ENCODE measurements at places on chromosomes 2 and 18.

- no peak for DNase-seq
These were observed 129.7 kb upstream of the CAPN13 start for GRCh38 chr2:30936977-30937376.

DNA sequence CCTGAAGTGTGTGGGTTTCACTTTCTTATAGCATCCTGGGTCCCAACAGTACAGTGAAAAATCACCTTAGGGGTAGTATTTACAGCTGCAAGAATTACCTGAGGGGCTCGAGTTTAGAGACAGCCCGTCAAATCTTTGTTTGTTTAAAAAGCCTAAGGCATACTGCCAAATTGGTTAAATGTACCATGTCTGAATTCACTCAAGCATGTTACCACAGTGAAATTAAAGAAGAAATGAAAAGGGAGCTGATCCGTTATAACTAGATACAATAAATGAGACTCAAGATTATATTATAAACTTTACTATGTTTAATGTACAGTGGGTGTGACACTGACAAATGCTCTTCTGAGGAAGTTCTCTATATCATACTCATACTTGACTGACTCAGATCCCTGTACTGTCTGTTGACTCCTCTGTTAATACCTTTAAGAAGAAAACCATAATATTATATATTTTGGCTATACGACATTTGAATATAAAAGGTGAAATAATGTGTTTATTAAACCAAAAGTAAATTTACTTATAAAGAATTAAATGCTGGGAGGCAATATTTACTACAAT lies 107.3 kb downstream of the TMEFF2 start:
- no peak for DNase-seq

DNA sequence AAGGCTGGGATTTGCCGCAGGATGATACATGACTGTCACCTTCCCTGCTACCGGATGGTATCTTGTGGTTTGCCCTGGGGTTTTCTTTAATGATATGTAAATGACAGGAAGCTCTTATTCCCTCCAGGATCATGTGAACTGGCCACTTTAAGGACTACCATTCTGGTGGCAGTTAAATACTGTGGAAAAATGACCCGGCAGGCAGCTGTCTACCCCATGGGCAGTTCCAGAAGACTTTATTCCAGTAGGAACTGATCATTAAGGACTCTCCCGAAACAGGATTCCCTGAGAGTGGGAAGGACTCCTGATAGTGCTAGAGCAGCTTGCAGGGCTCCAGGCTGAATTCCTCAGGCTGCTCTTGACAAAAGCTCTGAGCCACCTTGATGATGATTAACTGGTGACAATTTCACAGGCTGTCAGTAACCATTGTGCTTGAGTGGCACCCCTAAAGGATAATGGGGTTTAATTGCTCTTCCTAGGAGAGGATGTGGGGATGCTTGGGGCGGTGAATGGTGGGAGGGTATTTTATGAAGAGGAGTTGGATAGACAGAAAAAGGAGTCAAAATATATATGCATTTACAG lies 212.0 kb downstream of the CPS1 start:
- no peak for DNase-seq

- peak; percentile 14 for DNase-seq
These were observed 1.6 kb downstream of the TSHZ1 start for GRCh38 chr18:75211953-75212750.

DNA sequence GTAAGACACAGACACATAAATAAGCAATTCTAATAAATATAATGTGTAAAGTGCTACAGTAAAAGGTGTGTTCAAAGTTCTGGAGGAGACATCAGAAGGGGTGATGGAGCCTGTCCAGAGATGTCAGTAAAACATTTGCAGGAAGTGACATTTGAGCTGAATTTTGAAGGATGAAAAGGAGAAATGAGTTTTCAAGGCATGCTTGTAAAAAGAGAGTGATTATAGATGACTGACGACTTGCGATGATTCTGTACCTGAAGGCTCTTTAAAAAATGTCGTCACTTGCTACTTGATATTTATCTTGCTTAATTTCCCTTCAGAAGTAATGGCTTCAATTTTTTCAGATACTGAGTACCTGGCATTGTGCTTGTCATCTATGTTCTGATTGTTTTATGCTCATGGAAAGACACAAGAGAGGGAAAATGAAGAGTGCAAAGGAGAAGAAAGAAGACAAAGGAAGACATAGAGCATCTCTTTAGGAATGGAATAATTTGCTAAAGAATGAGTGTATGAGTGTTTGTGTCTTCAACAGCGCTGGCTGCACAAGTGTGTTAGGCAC lies 73.9 kb downstream of the PLA2R1 start:
- no peak for DNase-seq

- no peak for DNase-seq
These were observed 105.6 kb downstream of the ANTXR1 start for GRCh38 chr2:69118609-69119008.

DNA sequence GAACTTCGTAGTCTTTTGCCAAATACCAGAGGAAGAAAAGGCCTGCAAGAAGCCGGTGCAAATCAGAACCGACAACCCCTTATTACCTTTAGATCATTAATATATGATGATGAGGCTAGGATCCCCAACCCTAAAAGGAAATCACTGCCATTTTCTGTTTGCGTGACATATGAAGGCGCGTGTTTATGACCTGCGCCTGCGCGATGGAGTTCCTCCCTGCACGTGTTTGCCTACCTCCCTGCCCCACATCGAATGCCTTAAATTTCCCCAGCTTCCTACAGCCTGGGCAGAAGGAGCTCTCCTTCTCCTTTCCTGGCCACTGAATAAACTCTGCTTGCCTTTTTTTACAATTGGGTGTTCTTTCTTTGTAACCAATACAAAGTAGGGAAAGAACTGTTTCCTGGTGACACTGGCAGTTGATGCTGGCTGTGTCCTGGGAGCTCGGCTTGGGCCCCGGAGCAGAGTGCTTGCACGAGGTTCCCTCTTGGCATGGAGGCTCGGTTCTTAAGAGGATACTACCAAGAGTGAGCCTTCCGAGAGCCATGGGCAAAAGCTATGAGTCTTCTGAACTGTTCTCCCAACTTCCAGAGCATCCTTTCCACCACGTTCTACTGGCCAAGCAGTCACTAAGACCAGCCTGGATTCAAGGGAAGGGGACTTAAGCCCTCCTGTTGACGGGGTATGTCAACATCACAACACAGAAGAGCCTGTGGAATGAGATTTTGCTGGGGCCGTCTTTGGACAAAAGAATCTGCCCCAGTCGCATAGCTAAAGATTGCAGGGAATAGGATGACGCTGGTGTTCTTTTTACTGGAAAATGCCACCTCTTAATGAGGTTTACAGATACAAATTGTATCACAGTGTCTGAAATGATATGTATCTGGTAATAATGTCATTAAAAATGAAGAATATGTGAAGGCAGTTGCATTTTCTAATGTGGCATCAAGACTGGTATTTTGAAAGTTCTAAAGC lies 179.8 kb downstream of the SH3BP4 start:
- no peak for DNase-seq

GRCh38 chr2:85472261-85472660 lies 53.7 kb downstream of the SH2D6 start:
- no peak for DNase-seq

- DNase-seq: no peak
These were observed 452.4 kb upstream of the CDH7 start for GRCh38 chr18:65298422-65298821.

GRCh38 chr2:198440833-198441232 lies 636.4 kb downstream of the PLCL1 start:
- no peak for DNase-seq

DNA sequence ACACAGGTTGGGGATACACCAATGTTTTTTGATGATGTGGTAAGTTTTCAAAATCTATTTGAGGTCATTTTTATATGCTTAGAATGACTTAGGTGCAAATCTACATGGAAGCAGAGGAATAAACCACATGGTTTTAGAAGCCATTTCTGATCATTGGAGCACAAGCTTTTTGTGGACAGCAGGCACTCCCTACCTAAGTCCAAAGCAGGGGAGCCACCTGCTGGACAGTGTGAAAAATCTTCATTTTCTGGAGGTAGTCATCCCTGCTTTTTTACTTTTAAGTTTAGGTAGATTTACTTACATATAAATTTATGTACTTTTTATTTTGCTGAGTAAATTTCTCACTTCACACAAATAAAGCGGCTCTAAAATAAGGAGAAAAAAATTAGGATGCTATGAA lies 323.2 kb downstream of the PLCL1 start:
- peak; percentile 8 for DNase-seq

DNA sequence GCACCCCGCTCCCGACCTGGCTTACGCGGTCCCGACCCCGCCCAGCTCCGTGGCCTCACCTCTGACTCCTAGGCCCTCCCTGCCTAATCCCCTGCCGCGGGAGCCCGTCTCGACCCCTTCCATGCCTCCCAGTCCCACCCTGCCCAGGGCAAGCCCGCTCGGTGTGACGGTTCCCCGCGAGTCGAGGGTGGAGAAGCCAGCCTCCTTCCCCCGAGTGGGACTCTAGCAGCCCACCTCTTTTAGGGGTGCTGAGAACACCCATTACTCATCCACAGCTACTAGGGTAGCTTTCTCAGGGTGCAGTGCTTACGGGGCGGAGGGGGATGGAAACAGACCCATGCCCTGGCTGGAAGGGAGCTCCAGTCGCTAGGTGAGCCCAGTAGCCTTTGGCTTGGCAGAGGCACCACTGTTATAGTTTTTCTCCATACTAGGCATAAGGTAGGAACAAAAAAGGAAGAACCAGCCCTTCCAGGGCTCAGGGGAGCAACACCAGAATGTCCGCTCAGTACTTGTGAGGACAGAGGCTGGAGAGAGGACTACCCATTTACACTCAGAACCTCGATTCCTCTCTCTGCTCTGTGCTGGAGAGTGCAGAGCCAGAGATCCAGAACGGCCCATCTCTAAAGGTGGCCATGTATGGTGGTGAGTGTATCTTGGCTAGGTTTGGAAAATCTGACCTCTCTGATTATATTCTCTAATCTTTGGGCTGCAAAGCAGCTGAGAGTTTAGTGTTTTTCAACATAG lies 606 bp downstream of the AGBL5 start:
- no peak for DNase-seq

- no peak for DNase-seq
These were observed 65.7 kb upstream of the CTAGE1 start for GRCh38 chr18:22483407-22483806.

DNA sequence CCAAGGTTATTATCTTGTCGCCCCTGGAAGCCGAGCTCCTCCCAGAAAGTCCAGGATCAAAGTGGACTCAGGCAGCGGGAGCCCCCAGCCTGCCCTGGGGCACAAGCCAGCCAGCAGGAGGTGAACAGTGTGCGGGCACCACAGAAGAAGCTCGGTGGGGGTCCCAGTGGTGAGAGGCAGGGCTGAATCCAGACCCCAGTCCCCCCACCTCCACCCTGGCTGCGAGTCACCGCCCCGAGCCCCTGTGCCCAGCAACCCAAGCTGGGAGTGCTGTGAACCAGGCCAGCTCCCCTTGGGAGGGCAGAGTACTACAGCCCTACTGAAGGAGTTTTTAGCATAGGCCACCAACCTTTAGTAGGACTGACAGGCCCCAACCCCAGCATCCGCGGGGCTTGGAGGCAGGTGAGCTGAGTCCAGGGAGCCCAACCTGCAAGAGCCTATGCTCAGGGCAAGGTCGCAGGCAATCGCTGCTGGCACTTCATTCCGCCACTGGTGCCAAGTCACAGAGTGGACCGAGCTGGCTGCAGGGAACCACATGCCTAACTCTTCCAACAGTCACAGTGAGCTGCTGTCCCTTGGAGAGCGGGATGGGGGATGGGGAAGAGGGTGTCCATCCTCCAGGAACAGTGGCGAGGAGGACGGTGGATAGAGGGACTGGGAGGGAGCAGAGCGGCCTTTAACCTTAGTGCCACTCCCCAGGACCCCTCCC lies 3.0 kb downstream of the PIEZO2 start:
- no peak for DNase-seq

- DNase-seq: no peak
These were observed 39.0 kb downstream of the KANSL1L start for GRCh38 chr2:210132239-210132638.

DNA sequence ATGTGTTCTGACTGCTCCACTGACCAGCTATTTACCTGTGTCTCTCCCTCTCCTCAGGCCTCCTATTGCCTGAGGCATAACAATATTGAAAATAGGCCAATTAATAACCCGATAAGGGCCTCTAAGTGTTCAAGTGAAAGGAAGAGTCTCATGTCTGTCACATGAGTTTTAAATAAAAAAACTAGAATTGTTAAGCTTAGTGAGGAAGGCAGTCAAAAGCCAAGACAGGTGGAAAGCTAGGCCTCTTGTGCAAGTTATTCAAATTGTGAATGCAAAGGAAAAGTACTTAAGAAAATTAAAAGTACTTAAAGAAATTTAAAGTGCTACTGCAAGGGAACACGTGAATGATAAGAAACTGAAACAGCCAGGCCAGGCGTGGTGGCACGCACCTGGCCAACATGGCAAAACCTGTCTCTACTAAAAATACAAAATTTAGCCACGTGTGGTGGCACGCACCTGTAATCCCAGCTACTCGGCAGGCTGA lies 44.9 kb upstream of the TAF4B start:
- no peak for DNase-seq

DNA sequence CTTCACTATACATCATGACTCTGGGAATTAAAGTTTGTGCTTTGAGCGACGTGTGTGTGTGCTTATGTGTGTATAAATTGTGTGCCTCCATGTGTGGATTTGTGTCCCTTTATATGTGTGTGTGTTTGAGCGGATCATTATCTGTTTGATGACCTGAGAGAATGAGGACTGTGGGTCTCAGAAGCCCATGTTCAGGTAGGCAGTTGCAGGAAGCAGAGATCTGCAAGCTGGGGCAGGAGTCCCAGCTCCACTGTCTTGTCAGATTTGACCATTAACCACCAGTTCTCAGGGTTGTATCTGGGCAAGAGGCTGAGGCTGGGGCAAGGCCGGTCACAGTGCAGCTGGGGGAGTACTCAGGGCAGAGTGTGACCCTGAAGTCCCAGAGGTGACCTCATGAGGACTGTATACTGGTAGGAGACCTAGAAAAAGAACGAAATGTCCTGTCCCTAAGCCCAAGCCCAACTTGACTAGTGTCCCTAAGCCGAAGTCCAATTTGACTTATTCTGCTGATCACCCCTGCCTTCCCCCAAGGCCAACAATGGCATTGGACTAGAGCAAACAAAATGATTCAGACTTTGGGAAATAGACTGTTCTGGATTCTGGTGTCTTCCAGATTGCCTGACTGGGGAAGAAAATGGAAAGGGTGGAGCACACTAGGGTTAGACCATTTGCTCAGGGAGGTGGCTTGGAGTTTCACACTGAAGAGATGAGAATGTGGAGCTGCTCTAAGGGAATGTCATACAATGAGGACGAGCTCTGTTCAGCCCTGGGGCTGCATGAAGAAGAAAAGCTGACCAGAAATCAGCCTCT lies 28.1 kb downstream of the RHOB start:
- DNase-seq: no peak

DNA sequence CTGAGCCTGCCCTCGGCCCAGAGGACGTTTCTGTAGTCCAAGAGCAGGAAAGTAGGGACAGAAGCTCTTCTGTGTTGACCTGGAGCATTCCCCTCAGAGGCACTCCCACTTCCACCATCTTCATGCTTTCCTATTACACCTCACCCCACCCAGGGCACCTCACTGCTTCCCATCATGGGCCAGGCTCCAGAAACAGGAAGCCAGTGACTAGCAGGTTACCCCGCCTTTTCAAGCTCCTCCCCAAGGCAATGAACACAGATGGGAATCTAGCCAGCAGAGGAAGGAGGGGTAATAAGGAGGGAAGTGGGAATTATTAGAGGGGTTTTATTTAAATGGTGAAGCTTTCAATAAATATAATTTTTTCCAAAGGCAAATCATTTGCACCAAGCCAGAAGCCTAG lies 308.8 kb upstream of the MGAT5 start:
- no peak for DNase-seq

GRCh38 chr2:100130595-100131391 lies 11.6 kb downstream of the AFF3 start:
- DNase-seq: no peak

All from stimulated activated CD4-positive, alpha-beta T cell treated with anti-CD3 and anti-CD28 coated beads, Interleukin-4, amount 100 ng/mL, for 48 hours (primary cell).